HFFc6 (cell line): ENCODE measurements at places on chromosomes 16 and 17.

- no peaks in the 10 kb centered on the region for H3K4me1 ChIP-seq
- H3K27ac ChIP-seq, result no peak overlapping the region
- H3K27me3 ChIP-seq, result peaks cover 66% of the 10 kb centered on the region
- DNase-seq, result no peak
- no peaks in the 10 kb centered on the region for H3K36me3 ChIP-seq
These were observed 43.0 kb upstream of the TAC4 start for GRCh38 chr17:49890852-49891251.

- H3K27ac ChIP-seq, result no peak overlapping the region
- H3K4me3 ChIP-seq, result no peak overlapping the region
- no peak for DNase-seq
- H3K27me3 ChIP-seq, result peaks cover 3% of the 10 kb centered on the region
These were observed 102.7 kb downstream of the METRNL start for GRCh38 chr17:83181991-83182619.

- H3K36me3 ChIP-seq, result peaks cover 69% of the 10 kb centered on the region
- H3K4me1 ChIP-seq, result peaks cover 8% of the 10 kb centered on the region
- H3K27me3 ChIP-seq, result no peaks in the 10 kb centered on the region; the same call in 1 of the 2 replicates
- H3K27ac ChIP-seq, result no peak overlapping the region
- DNase-seq, result no peak
These were observed 40.1 kb downstream of the IL4R start for GRCh38 chr16:27353853-27354252.

GRCh38 chr16:17106243-17106791 is 364.4 kb downstream of the XYLT1 start:
- H3K4me1 ChIP-seq, result no peaks in the 10 kb centered on the region
- H3K27me3 ChIP-seq, result peaks cover 2% of the 10 kb centered on the region; the same call in 1 of the 2 replicates
- no peak overlapping the region for H3K27ac ChIP-seq
- DNase-seq, result no peak

DNA sequence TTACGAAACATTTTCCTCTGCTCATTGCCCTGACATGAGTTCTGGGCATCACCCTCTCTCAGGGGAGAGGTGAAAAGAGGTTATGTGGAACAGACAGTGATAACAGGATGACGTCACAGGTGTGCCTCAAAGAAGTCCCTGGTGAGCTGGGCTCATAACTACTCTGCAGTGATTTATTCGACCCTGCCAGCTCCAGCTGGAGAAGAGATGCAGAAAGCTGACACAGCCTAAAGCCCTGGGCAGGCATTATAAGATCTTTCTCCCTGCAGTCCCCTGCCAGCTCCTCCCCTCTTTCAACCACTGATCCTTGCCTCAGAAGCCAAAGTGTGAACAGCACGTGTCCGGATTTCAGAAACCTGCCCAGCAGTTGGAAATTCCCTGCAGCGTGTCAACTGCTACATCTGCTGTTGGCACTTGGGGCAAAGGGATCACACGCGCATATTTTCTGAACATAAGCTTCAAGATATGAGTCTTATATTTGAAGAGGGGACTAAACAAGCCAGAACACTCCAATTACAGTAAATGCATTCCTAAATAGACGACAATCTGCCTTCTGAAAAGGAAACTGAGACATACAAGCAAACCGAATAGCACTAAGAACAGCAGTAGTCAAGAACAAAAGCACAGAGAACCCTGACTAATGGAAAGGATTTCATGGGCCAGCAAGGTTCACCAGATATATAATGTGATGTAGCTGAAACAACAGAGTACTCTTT is 80.5 kb downstream of the SMG6 start:
- H3K36me3 ChIP-seq, result peaks cover 15% of the 10 kb centered on the region
- H3K4me1 ChIP-seq, result peaks cover 41% of the 10 kb centered on the region
- peak overlapping the region; percentile 85 for H3K27ac ChIP-seq

GRCh38 chr17:50638966-50639713 is 4.5 kb downstream of the ABCC3 start:
- H3K27me3 ChIP-seq, result no peaks in the 10 kb centered on the region; the same call in 1 of the 2 replicates
- DNase-seq, result peak; percentile 97
- H3K4me1 ChIP-seq, result peaks cover 77% of the 10 kb centered on the region
- H3K4me3 ChIP-seq, result peak overlapping the region; percentile 60
- peaks cover 6% of the 10 kb centered on the region; the same call in 1 of the 2 replicates for H3K36me3 ChIP-seq
- H3K27ac ChIP-seq, result peak overlapping the region; percentile 91

GRCh38 chr16:47826070-47826469 is 329.7 kb downstream of the ABCC12 start:
- H3K4me3 ChIP-seq, result no peak overlapping the region
- DNase-seq, result no peak
- H3K27me3 ChIP-seq, result peaks cover 10% of the 10 kb centered on the region
- no peaks in the 10 kb centered on the region for H3K36me3 ChIP-seq

- H3K27me3 ChIP-seq, result peaks cover 6% of the 10 kb centered on the region
- peaks cover 28% of the 10 kb centered on the region for H3K36me3 ChIP-seq
- peak; percentile 93 for DNase-seq
- peak overlapping the region; percentile 81 for H3K4me3 ChIP-seq
- H3K4me1 ChIP-seq, result peaks cover 77% of the 10 kb centered on the region
These were observed 25.7 kb downstream of the CHD9 start for GRCh38 chr16:53080345-53081031.

DNA sequence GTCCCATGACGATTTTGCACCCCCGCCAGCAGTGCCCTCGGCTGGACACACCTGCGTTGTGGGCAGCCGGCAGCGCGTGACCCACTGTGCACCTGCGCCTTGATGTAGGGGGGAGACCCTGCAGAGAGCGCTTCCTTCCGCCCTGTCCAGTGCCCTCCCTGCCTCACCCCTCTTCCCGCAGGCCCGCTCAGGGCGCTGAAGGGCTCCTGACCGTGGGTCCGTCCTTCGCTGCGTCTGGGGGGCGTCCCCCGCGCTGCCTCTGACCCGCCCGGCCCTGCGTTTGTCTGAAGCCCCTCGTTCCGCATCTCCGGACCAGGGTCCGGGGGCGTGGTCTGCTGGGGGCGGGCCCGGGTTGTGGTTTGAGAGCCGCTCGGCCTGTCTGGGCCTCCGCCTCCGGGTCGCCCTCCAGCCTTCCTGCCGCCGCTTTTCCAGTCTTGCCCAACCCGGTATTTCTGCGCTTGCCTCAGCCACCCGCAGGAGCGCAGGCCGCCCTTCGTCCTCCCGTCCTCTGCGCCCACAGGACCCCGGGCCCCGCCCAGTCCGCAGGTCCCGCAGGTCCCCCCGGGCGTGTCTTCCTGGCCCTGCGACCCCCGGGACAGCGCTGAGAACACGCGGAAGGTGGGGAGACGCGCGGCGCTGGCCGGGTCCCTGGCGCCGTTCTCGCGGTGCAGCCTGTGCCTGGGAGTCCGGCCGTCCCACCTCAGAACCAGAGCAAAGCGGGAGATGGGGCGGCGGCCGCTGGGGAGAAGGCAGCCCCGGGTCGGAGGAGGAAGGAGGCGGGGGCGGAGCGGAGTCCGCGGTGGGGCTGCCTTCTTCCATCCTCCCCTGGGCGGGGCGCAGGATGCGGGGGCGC is 4.0 kb upstream of the IL17C start:
- DNase-seq, result no peak
- peak overlapping the region; percentile 47; the same call in 1 of the 2 replicates for H3K4me3 ChIP-seq
- H3K36me3 ChIP-seq, result no peaks in the 10 kb centered on the region
- no peak overlapping the region for H3K27ac ChIP-seq

GRCh38 chr17:79674506-79675412 is 56.0 kb upstream of the ENPP7 start:
- H3K27ac ChIP-seq, result no peak overlapping the region
- H3K4me1 ChIP-seq, result no peaks in the 10 kb centered on the region
- H3K4me3 ChIP-seq, result no peak overlapping the region
- peaks cover 9% of the 10 kb centered on the region for H3K36me3 ChIP-seq
- H3K27me3 ChIP-seq, result peaks cover 8% of the 10 kb centered on the region

DNA sequence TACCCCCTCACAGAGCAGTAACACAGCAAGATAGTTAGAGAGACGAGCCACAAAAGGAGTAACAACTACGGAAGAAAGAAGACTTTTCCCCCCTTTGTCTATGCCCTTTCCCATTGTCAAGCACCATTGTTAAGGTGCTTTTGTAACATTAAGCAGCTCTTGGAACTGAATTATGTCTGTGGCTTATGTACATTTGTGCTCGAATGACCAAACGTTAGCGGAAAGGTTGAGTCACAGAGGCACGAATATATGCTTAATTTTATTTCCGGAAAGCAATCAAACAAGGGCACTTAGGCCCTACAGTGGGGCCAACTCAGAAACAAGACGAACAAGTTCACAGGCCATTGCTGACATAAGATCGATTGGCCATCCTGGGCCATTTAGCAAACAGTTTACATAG is 109.5 kb downstream of the ANKFN1 start:
- DNase-seq, result no peak
- no peak overlapping the region for H3K4me3 ChIP-seq
- no peaks in the 10 kb centered on the region; the same call in 1 of the 2 replicates for H3K36me3 ChIP-seq
- H3K27ac ChIP-seq, result no peak overlapping the region
- H3K27me3 ChIP-seq, result peaks cover 3% of the 10 kb centered on the region; the same call in 1 of the 2 replicates

- peaks cover 74% of the 10 kb centered on the region for H3K4me1 ChIP-seq
- peaks cover 26% of the 10 kb centered on the region for H3K36me3 ChIP-seq
- H3K4me3 ChIP-seq, result peak overlapping the region; percentile 100
- H3K27me3 ChIP-seq, result peaks cover 20% of the 10 kb centered on the region
- H3K27ac ChIP-seq, result peak overlapping the region; percentile 100
- peak; percentile 95 for DNase-seq
These were observed 2.3 kb upstream of the COL1A1 start for GRCh38 chr17:50203604-50204345.

GRCh38 chr17:12316021-12316420 is 295.3 kb downstream of the MAP2K4 start:
- H3K4me1 ChIP-seq, result peaks cover 48% of the 10 kb centered on the region
- H3K27me3 ChIP-seq, result peaks cover 3% of the 10 kb centered on the region; the same call in 1 of the 2 replicates
- H3K27ac ChIP-seq, result 0 out of 2 replicates have a peak overlapping the region, but pooled peaks have one; percentile 6
- H3K36me3 ChIP-seq, result peaks cover 19% of the 10 kb centered on the region

DNA sequence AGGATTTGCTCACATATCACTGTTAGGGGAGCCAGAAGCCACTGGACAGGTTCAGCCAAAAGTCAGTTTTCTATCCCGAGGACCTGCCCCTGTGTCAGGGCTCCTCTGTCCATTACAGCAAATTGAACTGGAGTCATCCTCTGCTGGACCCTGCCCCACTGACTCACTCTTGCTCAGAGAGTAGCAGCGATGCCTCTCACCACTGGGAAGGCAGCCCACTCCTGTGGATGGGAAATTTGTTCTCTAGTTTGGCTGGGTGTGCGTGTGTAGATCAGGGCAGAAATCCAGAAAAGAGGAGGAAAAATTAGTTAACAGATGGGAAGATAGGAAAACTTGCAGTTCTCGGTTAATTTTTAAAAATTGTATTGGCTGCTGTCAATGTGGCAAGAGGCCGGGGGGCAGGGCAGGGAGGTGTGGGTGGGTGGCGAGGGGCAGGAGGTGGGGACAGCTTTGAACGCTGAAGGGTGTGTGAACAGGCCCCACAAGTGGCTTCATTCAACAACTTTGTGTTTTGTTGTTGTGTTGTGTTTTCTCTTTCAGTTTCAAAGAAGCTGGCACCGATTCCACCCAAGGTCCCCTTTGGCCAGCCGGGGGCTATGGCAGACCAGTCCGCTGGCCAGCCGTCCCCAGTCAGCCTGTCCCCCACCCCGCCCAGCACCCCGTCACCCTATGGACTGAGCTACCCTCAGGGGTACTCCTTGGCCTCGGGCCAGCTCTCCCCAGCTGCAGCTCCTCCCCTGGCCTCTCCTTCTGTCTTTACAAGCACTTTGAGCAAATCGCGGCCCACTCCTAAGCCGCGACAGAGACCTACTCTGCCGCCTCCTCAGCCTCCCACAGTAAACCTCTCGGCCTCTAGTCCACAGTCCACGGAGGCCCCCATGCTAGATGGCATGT is 33.6 kb downstream of the ELAC2 start:
- H3K4me1 ChIP-seq, result peaks cover 36% of the 10 kb centered on the region
- peak; percentile 63 for DNase-seq
- no peaks in the 10 kb centered on the region for H3K36me3 ChIP-seq
- H3K27ac ChIP-seq, result peak overlapping the region; percentile 59

GRCh38 chr16:56277075-56277474 is 85.8 kb downstream of the GNAO1 start:
- H3K27ac ChIP-seq, result no peak overlapping the region
- DNase-seq, result no peak
- H3K27me3 ChIP-seq, result peaks cover 15% of the 10 kb centered on the region
- H3K4me3 ChIP-seq, result no peak overlapping the region

DNA sequence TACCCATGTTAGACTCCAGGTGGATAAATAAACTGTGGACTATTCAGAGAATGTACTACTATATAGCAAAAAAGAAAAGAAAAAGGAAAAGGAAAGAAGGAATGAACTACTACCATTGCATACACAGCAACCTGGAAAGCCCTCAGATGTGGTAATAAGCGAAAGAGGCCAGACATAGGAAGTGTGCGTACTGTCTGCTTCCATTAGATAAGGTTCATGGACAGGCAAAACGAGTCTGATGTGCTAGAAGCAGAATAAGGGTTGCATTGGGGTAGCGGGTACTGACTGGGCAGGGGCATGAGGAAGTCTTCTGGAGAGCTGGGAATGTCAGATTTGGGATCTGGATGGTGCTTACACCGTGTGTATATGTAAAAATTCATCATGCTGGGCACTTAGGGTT is 21.8 kb downstream of the CLEC16A start:
- H3K36me3 ChIP-seq, result peaks cover 11% of the 10 kb centered on the region
- no peak overlapping the region for H3K4me3 ChIP-seq
- peaks cover 44% of the 10 kb centered on the region for H3K4me1 ChIP-seq
- DNase-seq, result no peak
- H3K27ac ChIP-seq, result no peak overlapping the region
- peaks cover 5% of the 10 kb centered on the region for H3K27me3 ChIP-seq

DNA sequence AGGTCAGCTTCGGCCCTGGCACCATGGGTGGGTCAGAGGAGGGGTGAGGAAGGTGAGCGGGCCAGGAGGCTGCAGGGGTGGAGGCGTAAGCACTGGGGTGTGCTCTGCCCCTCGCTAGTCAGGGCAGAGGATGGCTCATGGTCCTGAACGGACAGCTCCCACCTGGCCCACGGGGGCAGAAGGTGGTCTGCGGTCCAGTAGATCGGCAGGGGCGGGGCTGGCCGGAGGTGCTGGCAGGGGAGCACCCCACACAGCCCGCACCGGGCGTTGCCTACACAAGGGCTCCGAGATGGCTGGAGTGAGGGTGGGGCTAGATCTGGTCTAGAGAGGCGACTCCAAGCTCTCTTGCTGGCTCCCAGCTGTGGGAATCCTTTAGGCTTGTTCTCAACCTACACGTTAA is 8.2 kb downstream of the NPTX1 start:
- H3K4me1 ChIP-seq, result no peaks in the 10 kb centered on the region
- peaks cover 70% of the 10 kb centered on the region for H3K27me3 ChIP-seq
- DNase-seq, result no peak
- H3K4me3 ChIP-seq, result no peak overlapping the region

DNA sequence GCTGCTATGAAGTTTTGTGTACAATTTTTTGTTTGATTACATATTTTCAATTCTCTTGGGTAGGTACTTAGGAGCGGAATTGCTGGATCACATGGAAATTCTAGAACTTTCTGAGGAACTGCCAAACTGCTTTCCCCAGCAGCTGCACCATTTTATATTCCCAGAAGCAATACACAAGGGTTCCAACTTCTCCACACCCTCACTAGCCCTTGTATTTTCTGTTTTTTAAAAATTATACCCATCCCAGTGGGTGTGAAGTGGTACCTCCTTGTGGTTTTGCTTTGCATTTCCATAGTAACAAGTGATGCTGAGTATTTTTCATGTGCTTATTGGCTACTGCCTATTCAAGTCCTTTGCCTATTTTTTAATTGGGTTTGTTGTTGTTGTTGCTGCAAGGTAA is 20.9 kb downstream of the NACA2 start:
- H3K27me3 ChIP-seq, result no peaks in the 10 kb centered on the region
- H3K27ac ChIP-seq, result no peak overlapping the region
- H3K36me3 ChIP-seq, result peaks cover 10% of the 10 kb centered on the region
- peaks cover 15% of the 10 kb centered on the region for H3K4me1 ChIP-seq

- peaks cover 25% of the 10 kb centered on the region for H3K36me3 ChIP-seq
- peaks cover 2% of the 10 kb centered on the region; the same call in 1 of the 2 replicates for H3K27me3 ChIP-seq
- DNase-seq, result no peak
- peaks cover 3% of the 10 kb centered on the region; the same call in 1 of the 2 replicates for H3K4me1 ChIP-seq
- no peak overlapping the region for H3K4me3 ChIP-seq
- H3K27ac ChIP-seq, result no peak overlapping the region
These were observed 340.0 kb downstream of the XYLT1 start for GRCh38 chr16:17130733-17131132.
